ENCODE measurements at places on chromosomes 12 and 14. TPM values are rescaled to one million over a fixed set of nuclear protein-coding genes. Genes with fewer than 3 reads are reported as not detected.

Gene TMEM30B
- 1.8 TPM for total RNA-seq

Gene HOXC4
- total RNA-seq, result 1.2 TPM

Gene CLEC9A
- not detected for total RNA-seq

Gene ALG10
- total RNA-seq, result 64.1 TPM

Gene SLC16A7
- 32.4 TPM for total RNA-seq

Gene BCAT1
- total RNA-seq, result 221 TPM

Gene SLC25A21
- not detected for total RNA-seq

Gene USP5
- total RNA-seq, result 37.1 TPM

Gene DCN
- 1,699 TPM for total RNA-seq

Gene CMA1
- not detected for total RNA-seq

DNA sequence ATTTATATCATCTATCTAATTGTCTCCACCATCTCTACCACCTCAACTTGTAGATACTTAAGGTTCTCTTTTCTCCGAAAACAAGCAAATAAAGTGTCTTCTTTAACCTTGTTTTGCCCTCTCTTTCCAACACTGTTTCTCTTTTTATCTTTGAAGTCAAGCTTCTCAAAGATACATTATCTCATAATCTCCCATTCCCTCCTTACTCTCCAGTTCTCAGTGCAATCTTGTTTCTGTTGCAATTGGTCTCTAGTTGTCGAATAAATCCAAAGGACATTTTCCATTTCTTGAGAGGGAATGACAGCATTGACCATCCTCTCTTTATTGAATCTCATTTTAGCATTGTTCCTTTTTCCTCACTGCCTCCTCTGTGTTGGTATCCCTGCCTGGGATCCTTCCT, 383.3 kb downstream of the SOX5 start:
- no peak for DNase-seq

GRCh38 chr14:77570706-77571268, 45.6 kb downstream of the SPTLC2 start:
- DNase-seq, result peak; percentile 51

- DNase-seq, result no peak
These were observed 562.2 kb downstream of the GALC start for GRCh38 chr14:87430810-87431209.

DNA sequence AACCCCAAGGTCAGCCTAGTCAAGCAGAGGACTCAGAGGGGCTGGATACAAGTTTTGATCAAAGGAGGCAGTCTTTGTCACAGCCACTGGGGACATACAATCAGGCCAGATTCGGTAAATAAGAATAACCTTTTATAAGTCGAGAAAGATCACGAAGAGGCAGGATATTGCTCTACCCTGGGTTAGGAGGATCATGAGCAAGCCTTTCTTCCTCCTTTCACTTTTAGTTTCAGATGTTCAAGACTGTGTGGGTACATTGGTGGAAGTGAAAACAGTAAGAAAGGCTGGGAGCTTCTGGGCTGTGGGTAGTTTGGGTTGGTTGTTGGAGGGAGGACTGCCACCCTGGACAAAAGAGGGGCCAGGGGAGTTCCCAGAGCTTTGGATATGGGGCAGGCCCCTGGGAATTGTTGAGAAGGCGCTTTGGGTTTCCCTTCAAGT, 127.7 kb downstream of the SNAPC1 start:
- DNase-seq, result no peak

- DNase-seq, result no peak
These were observed 1.2 kb downstream of the SLCO1C1 start for GRCh38 chr12:20696181-20696905.

- no peak for DNase-seq
These were observed 192.3 kb downstream of the ANO4 start for GRCh38 chr12:100986595-100987547.

DNA sequence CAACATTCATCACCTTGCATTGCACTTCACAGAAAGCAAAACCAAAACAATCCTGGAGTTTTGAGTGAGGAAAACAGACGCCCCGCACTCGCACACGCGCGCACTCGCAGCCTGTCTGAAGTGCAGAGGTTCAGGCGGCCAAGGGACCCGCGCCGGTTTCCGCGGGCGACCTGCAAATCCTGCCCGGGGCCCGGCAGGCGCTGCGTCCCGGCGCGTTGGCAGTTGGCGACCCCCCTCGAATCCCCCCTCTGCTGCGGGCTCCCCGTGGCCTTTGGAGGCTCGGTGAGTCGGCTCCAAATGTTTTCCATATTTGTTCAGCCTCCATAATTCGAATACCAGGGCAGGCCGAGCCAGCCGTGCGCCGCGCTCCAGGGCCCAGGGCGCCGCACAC, at the start of gene SSPN:
Gene SSPN (plus strand): TSS at position 324 of the 391 bp plus-strand sequence. CDS start 100 bp downstream, outside the sequence.
- peak; percentile 74 for DNase-seq

GRCh38 chr12:104752881-104753280, 205.2 kb downstream of the SLC41A2 start:
- no peak for DNase-seq

DNA sequence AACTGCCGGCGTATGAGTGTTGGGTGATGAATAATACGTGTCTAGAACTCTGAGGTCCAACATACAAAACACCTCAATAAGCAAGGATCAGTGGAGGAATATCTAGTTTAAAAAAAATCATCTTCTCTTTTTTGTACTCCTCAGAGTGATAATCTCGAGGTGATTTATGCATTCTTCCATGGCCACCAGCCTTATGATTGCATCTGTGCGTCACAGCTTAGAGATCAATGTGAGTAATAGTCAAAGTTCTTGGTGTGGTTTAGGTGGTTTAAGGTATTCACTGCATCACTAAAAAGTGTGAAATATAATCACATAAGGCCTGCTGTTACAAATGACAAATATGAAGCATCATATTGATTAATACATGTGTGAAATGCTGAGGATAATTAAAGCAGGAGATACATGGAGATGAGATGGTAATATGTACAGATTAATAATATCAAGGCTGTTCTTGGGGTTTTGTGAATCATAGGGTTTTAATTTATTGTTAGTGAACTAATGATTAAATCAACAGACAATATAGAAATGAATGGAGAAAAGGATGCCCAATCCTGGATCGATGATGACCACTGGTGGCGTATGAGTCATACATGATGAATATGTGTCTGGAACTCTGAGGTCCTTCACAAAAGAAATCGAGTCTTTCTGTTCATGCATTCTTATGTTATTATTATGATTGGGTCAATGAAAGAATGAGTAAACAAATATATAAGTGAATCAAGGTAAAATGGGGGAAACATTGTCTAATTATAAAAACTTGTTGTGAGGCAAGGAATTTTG, 68.8 kb upstream of the RTL1 start:
- no peak for DNase-seq

DNA sequence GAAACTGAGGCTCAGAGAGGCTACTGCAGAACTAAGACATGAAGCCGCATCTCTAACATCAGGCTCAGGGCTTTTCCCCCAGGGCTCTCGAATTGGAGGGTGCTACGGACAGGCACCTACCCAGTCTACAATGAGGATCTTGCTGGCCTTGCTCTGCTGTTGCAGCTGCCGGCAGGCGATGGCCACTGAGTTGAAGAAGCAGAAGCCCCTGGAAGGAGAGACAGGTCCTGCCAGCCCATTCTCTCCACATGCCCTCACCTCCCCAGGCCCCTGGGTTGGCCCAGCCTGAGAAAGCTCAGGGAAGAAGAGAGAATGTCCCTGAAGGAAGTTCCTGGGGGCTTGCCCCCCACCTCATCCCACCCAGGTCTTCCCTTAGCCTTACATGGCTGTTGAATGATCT, 16.1 kb downstream of the SLC48A1 start:
- no peak for DNase-seq

DNA sequence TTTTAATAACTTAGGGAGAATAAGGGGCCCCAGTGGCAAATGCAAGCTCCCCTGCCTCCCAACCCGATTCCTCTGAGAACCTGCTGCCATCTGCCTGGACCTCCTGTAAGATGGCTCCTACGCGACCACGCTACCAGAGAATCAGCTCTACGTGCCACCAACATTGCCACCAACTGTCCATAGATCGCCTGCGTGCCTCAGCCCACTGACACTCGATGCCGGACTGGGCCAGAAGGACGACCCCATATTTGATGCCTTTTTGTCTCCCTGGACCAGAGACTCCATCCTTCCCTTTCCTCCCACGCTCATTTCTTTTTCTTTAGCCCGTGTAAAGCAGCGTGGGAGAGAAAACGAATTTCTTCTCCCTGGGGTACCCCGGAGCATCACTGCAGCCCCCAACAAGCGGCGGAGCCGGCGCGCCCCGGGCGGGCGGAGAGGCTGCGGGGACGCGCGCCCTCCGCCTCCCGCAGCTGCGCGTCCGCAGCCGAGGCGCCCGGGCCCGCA, 565 bp upstream of the KLHL42 start:
- DNase-seq, result peak; percentile 28

DNA sequence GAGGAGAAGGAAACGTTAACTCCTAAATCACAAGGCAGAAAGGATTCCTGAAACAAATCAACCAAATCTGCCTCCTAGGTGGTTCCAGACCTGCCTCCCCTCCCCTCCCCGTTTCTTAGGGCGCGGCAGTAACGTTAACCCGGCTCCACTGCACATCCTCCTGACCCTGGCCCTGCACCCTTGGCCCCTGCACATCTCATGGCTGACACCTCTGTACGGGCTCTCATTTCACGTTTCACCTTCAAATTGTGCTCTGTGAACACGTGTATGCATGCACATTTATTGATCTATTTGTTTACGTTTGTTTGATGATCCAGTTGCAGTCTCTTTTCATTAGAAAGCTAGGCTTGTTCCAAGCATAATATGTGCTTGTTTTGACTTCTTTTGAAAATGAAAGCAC, 358.1 kb downstream of the ADGRD1 start:
- DNase-seq, result no peak

GRCh38 chr12:50243507-50243906, 39.8 kb downstream of the LIMA1 start:
- no peak for DNase-seq

DNA sequence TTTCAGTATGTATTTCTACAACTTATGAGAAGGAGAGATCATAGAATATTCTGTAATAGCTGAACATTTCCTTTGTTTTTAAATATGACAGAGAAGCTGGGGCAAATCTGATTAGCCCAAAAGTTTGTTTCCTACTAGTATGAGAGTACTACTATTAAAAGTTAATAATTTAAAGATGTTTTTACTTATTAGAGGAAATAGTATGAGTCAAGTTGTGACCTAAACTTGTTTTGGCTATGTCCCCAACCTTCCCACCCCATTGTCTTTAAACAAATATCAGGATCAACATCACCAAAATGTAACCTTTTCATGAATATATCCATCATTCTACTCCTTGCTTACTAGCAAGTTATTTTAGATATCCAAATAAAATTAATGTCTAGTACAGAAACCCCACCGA, 10.5 kb downstream of the GNPNAT1 start:
- no peak for DNase-seq

GRCh38 chr12:55724226-55724939, 4.2 kb downstream of the RDH5 start:
- no peak for DNase-seq

DNA sequence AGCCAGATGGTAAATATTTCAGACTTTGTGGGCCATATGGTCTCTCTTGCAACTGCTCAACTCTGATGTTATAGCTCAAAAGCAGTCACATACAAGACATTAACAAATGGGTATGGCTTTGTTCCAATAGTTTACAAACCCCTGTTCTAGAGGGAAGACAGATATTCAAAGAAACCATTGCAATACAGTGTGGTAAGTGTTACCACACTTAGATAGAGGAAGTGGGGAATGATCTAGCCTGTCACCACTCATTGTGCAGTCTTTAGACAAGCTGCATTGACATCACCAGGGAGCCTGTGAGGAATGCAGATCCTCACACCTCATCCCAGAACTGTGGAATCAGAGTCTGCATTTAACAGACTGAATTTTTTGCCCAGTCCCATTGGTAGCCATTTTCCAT, 80.0 kb upstream of the RGS6 start:
- DNase-seq, result no peak

DNA sequence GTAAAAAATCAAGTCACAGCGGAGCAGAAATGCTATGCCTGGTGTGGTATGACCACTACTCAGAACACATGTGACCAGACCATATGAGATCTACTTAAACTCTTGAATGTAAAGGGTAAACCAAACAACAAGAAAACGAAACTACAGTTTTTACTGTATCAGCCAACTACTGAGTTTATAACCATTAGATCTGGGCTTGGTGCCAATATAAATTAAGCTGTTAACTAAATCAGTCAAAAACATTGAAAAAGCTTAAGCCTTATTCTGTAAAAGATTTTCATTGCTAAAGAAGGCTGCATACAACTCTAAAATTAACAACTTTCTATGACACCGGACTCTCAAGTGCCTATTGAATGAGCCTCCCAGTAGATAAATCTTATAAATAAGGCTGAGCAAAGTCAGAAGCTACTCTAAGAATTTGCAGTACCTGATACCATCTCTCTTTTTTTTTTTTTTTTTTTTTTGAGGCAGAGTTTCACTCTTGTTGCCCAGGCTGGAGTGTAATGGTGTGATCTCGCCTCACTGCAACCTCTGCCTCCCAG, 35.4 kb downstream of the SPTLC2 start:
- no peak for DNase-seq

GRCh38 chr12:22190969-22191368, 143.5 kb downstream of the ST8SIA1 start:
- DNase-seq, result no peak

DNA sequence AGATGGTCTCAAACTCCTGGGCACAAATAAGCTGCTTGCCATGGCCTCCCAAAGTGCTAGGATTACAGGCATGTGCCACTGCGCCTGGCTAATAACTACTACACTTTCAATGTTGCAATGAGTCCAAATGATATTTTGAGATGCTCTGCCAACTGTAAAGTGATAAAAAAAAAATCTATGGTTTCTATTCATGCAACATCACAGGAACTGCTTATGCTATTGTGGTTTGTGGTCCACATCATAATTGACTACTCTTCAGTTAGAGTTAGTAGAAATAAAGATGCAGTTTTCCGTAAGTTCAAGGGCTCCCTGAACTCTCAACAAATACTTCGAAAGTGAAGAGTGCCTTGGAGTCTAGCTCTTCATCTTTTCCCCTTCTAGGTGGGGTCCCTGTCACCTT, 239.4 kb downstream of the C12orf75 start:
- no peak for DNase-seq

DNA sequence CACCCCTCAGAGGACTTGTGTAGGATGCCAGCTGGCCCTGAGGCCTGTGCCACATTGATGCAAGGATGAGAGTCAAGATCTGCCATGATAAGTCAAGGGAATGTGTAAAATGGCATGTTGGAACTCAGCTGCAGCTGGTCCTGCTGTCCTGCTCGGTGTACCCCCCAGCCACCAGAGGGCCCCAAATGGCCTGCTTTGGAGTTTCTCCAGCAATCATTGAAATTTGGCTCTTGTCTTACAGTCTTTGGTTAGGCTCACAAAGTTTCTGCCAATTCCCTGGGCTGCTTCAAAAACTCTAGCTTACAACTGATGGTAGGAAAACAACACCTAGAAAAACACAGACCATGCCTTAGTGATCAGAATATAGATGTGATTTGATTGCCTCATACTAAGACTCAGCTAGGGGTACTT, 76.8 kb downstream of the HSD17B6 start:
- no peak for DNase-seq

- DNase-seq, result peak; percentile 66
These were observed 851 bp downstream of the HSP90B1 start for GRCh38 chr12:103930787-103931735.

DNA sequence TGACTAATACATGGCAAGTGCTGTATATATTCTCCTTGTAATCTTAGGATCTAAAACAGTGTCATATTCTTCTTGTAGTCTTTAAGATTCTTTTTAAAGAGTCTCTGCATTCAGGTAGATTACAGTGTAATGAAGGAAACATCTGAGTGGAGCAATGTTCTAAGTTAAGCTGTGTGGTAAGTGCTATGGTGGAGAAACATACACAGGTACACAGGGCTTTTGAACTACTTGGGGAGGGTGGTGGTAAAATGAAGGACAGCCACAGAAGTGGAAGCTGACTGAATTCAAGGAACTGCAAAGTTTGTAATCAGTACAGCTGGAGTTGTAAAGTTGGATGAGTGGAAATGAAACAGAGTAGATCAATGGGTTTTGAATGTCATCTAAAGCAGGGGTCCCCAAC, 27.8 kb downstream of the ACSS3 start:
- DNase-seq, result no peak
